ENCODE measurements at places on chromosomes 7 and 10. TPM values are rescaled to one million over a fixed set of nuclear protein-coding genes. Genes with fewer than 3 reads are reported as not detected.
A peak's percentile ranks its signal among the peaks of the same experiment; 100 is the strongest.

Gene AS3MT
- total RNA-seq: 26.9 TPM

Gene ELFN1
- total RNA-seq: 12.3 TPM

Gene RTKN2
- total RNA-seq: 13.2 TPM

Gene TSPAN12
- total RNA-seq: 23.2 TPM

Gene PHYHIPL
- 1.3 TPM for total RNA-seq

Gene SPDYE2B
- not detected for total RNA-seq

Gene OR6B1
- not detected for total RNA-seq

Gene C7orf57
- not detected for total RNA-seq

Gene GNGT1
- not detected for total RNA-seq

Gene ZNF853
- total RNA-seq: 13.7 TPM

Gene TSPAN13
- 112 TPM for total RNA-seq

Gene LOXL4
- 3.7 TPM for total RNA-seq

Gene AGBL3
- 8.8 TPM for total RNA-seq

DNA sequence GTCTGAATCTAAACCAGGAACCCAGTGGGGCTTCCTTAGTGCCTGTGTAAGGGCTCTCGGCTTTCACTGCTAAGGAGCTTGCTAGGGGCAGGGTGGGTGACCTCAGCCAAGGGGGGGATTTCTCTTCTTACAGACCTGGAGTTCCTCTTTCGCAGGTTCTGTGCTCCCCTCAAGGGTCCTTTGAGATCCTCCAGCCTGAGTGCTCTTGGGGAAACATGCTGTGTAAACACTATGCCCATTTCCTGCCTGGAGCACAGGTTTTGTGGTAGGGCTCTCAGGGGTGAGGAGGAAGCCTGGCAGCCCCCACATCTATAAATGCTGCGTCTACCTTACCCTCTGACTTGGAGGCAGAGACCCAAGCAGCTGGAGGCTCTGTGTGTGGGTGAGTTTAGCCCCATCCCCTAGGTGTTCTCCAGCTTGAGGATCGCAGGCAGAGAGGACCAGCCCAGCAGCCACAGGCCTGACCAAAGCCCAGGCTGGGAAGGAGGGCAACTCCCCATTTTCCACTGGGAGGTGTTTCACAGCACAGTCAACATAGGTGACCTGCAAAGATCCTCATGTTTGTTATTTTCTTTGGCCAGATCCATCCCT is at the start of gene SFTPA1:
Gene SFTPA1, plus strand, starts transcription at position 339 of the 591 bp plus-strand sequence. CDS start 887 bp downstream, outside the sequence.
- H3K36me3 ChIP-seq: no peaks in the 10 kb centered on the region
- DNase-seq: no peak
- H3K27ac ChIP-seq: no peak within 1 kb of the TSS
- peaks cover 38% of the 10 kb centered on the region for H3K27me3 ChIP-seq
- H3K4me1 ChIP-seq: no peaks in the 10 kb centered on the region

DNA sequence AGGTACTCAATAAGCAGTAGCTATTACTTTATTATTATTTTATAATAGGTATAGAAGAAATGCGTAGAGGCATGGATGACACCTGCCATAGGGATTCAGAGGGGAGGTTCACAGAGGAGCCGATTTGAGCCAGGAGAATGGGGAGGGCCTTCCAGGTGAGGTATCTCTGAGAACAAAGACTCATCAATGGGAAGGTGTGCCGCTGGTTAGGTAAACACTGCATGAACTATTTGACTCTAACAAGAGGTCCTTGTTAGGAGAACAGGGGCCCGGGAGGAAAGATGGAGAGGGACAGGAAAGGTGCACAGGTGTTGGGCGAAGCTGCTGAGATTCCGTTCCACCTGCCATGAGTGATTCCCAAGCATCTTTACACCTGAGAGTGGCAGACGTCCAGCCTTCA is 41.8 kb upstream of the TMEM273 start:
- no peak overlapping the region for H3K27ac ChIP-seq
- H3K4me1 ChIP-seq: peaks cover 11% of the 10 kb centered on the region
- H3K36me3 ChIP-seq: no peaks in the 10 kb centered on the region
- no peak overlapping the region for H3K4me3 ChIP-seq
- peaks cover 8% of the 10 kb centered on the region for H3K27me3 ChIP-seq

DNA sequence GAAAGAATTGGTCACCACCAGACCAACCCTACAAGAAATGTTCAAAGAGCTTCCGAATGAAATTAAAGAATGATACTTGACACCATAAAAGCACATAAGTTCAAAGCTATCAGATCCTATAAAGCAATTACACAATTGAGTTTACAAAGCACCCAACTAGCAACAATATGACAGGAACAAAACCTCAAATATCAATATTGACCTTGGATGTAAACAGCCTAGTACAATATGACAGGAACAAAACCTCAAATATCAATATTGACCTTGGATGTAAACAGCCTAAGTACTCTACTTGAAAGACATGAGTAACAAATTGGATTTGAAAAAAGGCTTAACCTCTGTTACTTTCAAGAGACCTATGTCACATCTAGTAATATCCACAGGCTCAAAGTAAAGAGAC is 1201.4 kb downstream of the XPNPEP1 start:
- peaks cover 6% of the 10 kb centered on the region for H3K4me1 ChIP-seq
- DNase-seq: no peak
- peaks cover 4% of the 10 kb centered on the region for H3K27me3 ChIP-seq
- peaks cover 2% of the 10 kb centered on the region for H3K36me3 ChIP-seq

DNA sequence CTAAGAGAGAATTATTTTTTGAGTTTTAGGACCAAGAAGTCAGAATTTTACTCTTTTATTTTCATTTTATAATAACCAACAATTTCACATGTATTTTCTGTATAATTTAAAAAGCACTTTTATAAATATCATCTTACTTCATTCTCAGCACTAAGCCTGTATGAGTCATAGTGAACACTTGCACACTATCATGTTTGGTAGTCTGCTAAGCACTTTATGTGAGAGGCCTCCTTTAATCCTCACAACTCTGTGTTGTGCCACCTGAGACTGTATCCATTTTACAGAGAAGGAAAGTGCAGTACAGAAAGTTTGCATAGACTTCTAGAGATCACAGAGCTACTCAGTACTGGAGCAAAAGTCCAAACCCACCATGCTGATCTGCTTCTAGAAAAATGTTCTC is 939.6 kb downstream of the NRG3 start:
- no peaks in the 10 kb centered on the region for H3K27me3 ChIP-seq
- H3K27ac ChIP-seq: no peak overlapping the region
- H3K4me3 ChIP-seq: no peak overlapping the region

DNA sequence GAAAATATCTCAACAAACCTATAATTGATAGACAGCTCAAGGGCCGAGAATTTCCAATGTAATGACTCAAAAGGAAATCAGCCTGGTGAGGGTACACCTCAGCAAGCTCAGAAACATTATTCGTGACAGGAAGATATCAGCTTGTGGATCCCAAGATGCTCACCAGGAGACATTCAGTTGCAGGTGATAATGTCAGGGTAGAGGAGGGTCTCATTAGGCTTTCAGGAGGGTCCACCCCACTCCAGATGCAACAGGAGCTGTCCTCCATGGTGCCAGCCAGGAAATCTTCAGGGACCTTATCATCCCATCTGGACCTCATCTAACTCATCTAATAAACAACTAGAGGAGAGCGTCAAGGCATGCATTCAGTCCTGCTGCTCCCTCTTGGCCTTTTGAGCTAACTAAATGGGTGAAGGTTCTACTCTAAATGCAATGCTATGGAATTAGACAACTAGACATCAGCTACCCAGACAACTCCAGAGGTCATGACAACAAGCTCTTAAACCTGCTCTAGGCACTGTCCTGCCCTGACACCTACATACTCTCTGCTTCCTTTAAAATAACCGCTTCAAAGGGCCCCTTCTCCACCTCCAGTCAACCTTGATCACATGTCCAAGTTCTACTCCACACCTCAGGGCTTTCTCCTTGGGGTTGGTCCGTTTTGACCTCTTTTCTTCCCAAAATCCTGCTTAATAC is 4.3 kb upstream of the GIMAP5 start:
- DNase-seq: no peak
- no peak overlapping the region for H3K4me3 ChIP-seq
- H3K4me1 ChIP-seq: no peaks in the 10 kb centered on the region
- H3K27me3 ChIP-seq: peaks cover 85% of the 10 kb centered on the region
- H3K36me3 ChIP-seq: no peaks in the 10 kb centered on the region

- no peak overlapping the region for H3K4me3 ChIP-seq
- peaks cover 1% of the 10 kb centered on the region for H3K36me3 ChIP-seq
- no peaks in the 10 kb centered on the region for H3K27me3 ChIP-seq
- peaks cover 6% of the 10 kb centered on the region for H3K4me1 ChIP-seq
- DNase-seq: no peak
Measured at GRCh38 chr10:67839951-67840350, 2.0 kb upstream of the DNAJC12 start.

- H3K36me3 ChIP-seq: no peaks in the 10 kb centered on the region
- H3K4me1 ChIP-seq: peaks cover 3% of the 10 kb centered on the region
- no peaks in the 10 kb centered on the region for H3K27me3 ChIP-seq
Measured at GRCh38 chr7:122183106-122183505, 39.1 kb upstream of the AASS start.

- no peak overlapping the region for H3K27ac ChIP-seq
- H3K36me3 ChIP-seq: no peaks in the 10 kb centered on the region
- no peak for DNase-seq
- H3K4me1 ChIP-seq: no peaks in the 10 kb centered on the region
- no peak overlapping the region for H3K4me3 ChIP-seq
- no peaks in the 10 kb centered on the region for H3K27me3 ChIP-seq
Measured at GRCh38 chr7:82700741-82701140, 257.2 kb upstream of the CACNA2D1 start.

- DNase-seq: no peak
- H3K27me3 ChIP-seq: peaks cover 26% of the 10 kb centered on the region
- no peaks in the 10 kb centered on the region for H3K36me3 ChIP-seq
- H3K4me1 ChIP-seq: no peaks in the 10 kb centered on the region
- no peak overlapping the region for H3K27ac ChIP-seq
- no peak overlapping the region for H3K4me3 ChIP-seq
Measured at GRCh38 chr10:46297406-46298204, 10.8 kb downstream of the ANTXRL start.

GRCh38 chr7:138204285-138204981 is 128.2 kb downstream of the AKR1D1 start:
- H3K36me3 ChIP-seq: peaks cover 5% of the 10 kb centered on the region
- no peak for DNase-seq
- no peaks in the 10 kb centered on the region for H3K27me3 ChIP-seq

DNA sequence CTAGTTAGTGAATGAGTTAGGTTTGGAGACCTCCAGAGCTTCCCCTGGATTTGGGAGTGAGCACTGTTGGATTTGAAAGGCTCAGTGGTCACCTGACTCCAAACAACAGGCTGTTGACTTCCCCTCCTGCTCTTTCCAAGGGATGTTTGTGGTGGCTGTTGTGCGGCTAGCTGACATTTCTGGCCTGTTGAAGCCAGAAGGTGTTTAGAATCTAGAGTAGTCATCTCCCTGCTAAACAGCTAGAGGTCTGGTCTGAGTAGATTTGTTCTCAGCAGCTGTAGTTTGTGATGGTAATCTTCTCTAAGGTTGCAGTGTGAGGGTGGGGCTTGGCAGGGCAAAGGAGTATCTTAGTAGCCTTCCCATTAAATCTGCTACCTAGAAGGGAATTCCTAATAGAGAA is 30.1 kb downstream of the BPGM start:
- no peaks in the 10 kb centered on the region for H3K27me3 ChIP-seq
- H3K4me3 ChIP-seq: no peak overlapping the region
- no peak for DNase-seq
- H3K4me1 ChIP-seq: peaks cover 23% of the 10 kb centered on the region

GRCh38 chr7:151244841-151245346 is 3.6 kb downstream of the SMARCD3 start:
- peak overlapping the region; percentile 41 for H3K4me3 ChIP-seq
- peaks cover 1% of the 10 kb centered on the region for H3K36me3 ChIP-seq
- H3K27ac ChIP-seq: no peak overlapping the region
- H3K27me3 ChIP-seq: peaks cover 12% of the 10 kb centered on the region
- H3K4me1 ChIP-seq: peaks cover 15% of the 10 kb centered on the region
- no peak for DNase-seq

- H3K27ac ChIP-seq: no peak overlapping the region
- no peak overlapping the region for H3K4me3 ChIP-seq
- no peak for DNase-seq
- H3K27me3 ChIP-seq: no peaks in the 10 kb centered on the region
- no peaks in the 10 kb centered on the region for H3K4me1 ChIP-seq
- H3K36me3 ChIP-seq: peaks cover 40% of the 10 kb centered on the region
Measured at GRCh38 chr7:138845711-138846110, 47.7 kb upstream of the ATP6V0A4 start.

GRCh38 chr10:120741396-120741795 is 109.8 kb upstream of the WDR11 start:
- DNase-seq: no peak
- no peak overlapping the region for H3K4me3 ChIP-seq
- no peak overlapping the region for H3K27ac ChIP-seq
- no peaks in the 10 kb centered on the region for H3K36me3 ChIP-seq
- peaks cover 2% of the 10 kb centered on the region for H3K4me1 ChIP-seq
- peaks cover 10% of the 10 kb centered on the region for H3K27me3 ChIP-seq

DNA sequence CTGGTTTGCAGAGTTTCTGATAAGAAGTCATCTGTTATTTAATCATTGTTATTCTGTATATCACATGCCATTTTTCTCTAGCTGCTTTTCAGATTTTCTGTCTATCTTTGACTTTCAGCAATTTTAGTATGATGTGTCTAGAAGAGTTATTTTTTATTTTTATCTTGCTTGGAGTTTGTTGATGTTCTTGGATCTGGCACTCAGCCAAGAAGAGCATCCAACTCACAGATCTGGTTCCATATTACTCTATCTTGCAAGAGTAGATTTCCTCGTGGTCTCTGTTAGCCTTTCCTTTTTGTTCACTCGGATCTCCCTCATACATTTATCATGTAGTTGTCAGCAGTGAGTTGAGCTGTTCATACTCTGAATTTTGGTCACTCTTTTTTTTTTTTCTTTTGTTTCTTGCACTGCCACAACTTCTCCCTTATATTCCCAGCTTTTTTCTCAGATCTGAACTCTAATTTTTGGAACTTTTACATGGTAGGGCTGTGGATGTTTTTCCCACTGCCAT is 54.8 kb upstream of the CALCR start:
- H3K27me3 ChIP-seq: no peaks in the 10 kb centered on the region
- no peak overlapping the region for H3K27ac ChIP-seq
- H3K4me1 ChIP-seq: no peaks in the 10 kb centered on the region
- no peak overlapping the region for H3K4me3 ChIP-seq

DNA sequence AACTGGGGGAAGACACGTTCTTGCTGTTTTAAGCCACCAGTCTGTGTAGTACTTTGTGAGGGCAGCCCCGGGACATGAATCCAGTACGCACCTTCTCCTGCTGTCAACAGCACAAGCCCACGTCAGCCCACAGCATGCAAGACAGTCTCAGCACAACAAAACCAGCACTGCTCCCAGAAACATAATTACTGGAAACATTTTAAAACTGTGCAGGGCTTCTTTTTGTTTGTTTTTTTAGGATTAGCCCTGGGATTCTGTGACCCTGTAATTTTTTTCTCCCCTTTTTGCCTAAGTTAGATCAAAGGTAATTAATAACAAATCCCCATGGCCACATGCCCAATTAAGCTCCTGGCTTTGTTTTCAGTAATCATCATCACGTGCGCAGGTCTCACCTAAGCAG is 87.5 kb downstream of the VOPP1 start:
- no peaks in the 10 kb centered on the region for H3K27me3 ChIP-seq
- no peak for DNase-seq
- H3K36me3 ChIP-seq: peaks cover 11% of the 10 kb centered on the region
- H3K27ac ChIP-seq: peak overlapping the region; percentile 30
- H3K4me1 ChIP-seq: no peaks in the 10 kb centered on the region
